ENCODE measurements at places on chromosomes 6 and 20. TPM values are rescaled to one million over a fixed set of nuclear protein-coding genes. Genes with fewer than 3 reads are reported as not detected.

The COL21A1 gene
- not detected for total RNA-seq

DNA sequence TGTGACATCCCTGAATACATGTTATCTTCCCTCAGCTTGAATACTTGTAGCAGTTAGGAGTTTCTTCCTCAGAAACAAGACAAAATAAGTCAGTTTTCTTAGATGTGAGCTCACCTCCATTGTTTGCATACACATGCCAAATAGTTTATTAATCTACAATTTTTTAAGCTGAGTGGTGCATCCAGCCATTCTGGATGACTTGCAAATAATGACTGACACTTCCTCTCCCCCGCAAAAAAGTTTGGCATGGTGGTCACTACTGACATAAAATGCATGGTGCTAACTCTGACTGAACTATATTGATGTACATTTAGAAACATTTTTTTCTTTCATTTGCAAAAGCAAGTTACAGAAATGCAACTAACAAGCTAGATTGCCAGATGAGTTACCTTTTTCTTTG is 55.5 kb downstream of the CYB5R4 start:
- DNase-seq = no peak

DNA sequence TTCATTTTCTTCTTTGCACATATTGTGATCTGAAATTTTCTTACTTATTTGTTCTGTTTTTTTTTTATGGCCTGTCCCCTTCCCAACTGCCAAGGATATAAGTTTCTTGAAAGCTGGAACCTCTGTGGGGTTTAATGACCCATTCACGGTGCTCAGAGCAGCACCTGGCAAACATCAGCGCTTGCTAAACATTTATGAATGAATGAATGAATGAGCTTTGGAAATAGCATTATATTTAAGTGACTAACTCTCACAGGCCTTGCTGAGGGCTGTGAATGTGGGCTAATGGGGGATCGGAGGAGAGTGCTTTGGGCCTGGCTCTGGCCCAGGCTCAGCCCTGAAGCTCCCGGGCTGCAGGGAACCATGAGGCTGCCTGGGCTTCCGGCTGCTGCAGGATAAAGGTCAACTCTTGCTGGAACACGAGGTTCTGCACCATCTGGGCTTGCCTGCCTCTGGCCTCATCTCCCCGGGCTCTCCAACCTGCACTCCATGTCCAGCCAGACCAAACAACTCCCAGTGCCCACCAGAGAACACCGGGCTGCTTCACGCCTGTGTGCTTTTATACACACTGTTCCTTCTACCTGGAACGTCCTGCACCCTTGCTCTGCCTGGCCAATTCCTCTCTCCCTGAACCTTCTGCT is 14.6 kb upstream of the ARMC12 start:
- no peak for DNase-seq

DNA sequence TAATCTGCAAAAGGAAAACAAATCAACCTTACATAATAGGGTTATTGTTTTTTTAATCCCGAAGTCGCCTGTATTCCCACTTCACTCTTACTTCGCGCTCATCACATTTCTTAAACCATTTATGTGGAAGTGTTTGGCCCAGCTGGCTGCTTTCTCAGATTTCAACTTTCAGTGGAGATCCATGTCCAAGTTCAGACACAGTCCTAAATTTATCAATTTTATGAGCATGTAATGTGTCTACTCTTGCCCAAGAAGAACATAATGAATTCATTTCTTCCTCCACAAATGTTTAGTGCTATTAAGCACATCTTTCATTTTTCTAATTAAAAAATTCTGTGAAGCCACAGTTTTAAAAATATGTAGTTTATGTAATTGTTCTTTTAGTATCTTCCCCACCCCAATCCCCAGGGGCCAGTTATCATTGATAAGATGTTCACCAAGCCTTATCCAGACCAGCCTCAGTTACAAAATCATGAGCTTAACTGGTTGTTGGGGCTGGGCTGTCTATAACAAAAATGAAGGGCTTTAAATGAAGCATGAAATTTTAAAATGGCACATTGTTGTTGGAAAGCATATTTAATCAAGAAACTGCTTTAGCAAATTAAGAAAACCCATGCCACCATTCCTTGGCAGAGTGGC is 151.7 kb downstream of the UST start:
- no peak for DNase-seq

The SPTLC3 gene
- not detected for total RNA-seq
